ENCODE measurements at places on chromosomes 1 and 21. TPM values are rescaled to one million over a fixed set of nuclear protein-coding genes. Genes with fewer than 3 reads are reported as not detected.

The CRP gene
- not detected for polyA plus RNA-seq

The GSTM5 gene
- 5.0 TPM for polyA plus RNA-seq

The VHLL gene
- polyA plus RNA-seq, result not detected

The RASSF5 gene
- 0.48 TPM for polyA plus RNA-seq

The ADORA1 gene
- polyA plus RNA-seq, result 1.5 TPM
